T-helper 17 cell (primary cell): ENCODE measurements at places on chromosomes 7 and 10.
A peak's percentile ranks its signal among the peaks of the same experiment; 100 is the strongest.

GRCh38 chr7:135771961-135772638 is 23.5 kb upstream of the FAM180A start:
- no peak for DNase-seq

GRCh38 chr10:105351187-105351586 is 710.1 kb downstream of the SORCS3 start:
- DNase-seq = no peak

DNA sequence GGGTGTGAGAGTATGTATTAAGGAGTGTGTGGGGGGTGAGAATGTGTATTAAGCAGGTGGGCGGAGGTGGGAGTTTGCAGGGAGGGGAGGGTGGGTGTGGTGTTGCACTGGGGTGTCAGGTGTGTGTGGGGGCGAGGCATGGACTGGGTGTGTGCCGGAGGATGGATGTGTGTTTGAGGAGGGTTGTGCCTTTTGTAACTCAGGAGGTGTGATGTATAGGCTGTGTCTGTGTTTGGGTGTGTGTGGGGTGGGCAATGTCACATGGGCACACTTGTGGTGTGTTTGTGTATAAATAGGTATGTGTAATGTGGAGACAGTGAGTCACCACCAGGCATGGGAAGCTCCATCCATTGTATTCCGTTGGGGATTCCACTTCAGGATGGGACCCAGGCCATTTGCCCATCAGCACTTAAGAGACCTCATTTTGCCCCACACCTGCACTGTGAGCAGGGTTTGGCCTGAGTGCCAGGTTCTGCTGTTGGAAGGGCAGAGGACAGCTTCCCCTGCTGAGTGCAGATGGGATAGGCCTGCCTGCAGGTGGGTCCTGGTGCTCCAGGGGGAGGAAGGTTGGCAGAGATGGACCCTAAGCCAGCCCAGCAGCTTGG is 5.8 kb downstream of the UNC5B start:
- no peak for DNase-seq

DNA sequence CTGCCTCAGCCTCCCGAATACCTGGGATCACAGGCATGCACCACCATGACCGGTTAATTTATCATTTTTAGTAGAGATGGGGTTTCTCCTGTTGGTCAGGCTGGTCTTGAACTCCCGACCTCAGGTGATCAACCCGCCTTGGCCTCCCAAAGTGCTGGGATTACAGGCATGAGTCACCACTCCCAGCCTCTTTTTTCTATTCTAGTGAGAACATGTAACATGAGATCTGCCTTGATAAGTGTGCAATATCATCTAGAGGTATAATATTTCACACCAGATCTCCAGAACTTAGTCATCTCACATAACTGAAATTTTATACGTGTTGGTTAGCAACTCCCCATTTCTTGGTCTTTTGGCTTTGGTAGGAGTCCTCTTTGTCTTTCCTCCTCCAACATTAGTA is 656.9 kb downstream of the CNTNAP2 start:
- no peak for DNase-seq

GRCh38 chr7:147136352-147136751 is 1019.8 kb downstream of the CNTNAP2 start:
- DNase-seq = no peak

DNA sequence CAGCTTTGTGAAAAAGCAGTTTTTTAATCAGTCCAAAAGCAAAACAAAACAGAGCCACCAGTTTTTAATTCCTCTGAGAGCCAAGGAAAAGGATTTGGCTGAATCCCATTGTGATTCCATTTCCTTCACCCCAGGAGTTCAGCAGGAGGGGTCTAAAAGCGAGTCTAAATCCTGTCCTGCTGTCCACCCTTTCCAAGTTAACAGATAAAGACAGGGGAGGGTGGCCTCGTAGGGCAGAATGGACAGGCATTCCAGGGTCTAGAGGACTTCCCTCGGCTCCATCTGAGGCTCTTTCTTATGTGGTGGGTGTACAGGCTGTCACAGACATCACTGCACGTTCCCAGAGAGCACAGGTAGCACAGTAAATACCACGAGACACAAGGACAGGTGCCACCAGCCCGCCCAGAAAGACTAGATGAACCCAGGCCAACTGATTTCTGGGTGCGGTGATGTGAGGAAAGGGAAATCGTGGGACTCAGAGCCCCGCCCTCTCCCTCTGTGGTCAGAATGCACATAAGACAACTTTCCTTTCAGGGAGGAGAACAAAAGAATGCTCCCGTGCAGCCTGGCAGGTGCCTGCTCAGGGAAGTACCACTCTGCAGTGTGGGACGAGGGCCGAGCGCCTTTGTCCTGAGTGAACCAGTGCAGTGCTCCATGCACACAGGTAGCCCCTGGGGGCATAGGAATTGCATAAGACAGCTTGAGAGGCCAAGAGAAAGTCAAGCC is 119.7 kb downstream of the ABLIM1 start:
- peak; percentile 16 for DNase-seq

DNA sequence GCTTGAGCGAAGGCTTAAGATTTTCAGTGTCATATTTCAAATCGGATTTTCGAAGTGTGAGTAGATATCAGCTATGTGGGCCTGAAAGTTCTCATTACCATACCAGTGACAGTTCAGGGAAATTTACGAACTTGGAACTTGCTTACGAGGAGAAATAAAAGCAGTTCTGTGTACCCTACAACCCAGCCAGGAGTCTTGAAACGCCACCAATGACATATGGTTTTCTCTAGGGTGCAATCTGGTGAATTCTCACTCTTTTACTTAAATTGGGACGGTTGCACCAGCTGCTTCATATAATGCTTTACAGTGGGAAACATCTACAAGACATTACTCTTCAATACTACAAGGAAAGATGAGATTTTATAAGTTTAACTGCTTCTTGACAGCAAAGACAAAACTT is 253.6 kb upstream of the FOXK1 start:
- DNase-seq = no peak

DNA sequence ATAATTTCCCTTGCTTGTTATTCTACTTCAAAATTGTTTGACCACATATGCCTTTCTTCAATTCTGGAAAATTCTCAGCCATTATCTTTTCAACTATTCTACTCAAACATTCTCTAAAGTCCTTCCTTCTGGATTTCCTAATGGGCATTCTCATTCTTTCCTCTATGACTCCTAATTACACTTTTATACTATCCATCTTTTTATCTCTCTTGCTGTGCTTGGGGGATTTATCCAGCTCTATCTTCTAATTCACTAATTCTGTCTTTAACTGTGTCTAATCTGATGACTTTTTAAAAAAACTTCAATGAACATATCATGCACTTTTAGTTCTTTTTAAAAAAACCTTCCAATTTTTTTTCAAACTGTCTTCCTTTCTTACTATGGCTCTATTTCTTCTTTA is 38.4 kb downstream of the C10orf143 start:
- no peak for DNase-seq

DNA sequence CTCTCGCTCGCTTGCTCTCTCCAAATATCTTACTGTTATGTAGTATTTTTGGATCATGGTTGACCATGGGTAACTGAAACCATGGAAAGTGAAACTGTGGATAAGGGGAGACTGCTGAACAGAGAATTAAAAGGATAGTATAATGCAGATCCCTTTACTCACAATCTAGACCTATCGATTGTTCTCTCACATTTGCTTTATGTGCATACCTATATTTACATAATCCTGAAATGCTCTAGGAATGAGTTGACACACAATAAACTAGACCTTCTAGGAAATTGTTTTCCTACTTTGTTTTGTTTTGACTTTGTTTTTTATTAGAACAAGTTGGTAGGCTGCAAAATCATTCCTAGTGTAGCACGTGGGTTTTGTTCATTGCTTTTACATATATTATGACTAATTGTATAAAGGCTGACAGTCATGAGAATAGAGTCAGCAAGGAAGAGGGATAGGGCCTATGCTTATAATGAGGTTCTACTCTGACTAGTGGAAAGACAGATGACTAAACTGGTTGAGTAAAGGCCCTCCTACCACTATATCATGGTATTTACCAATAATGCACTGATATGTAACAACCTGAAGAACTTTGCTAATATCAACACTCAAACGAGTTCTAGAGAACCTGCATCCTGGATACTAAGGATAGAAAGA is 175.3 kb upstream of the TARP start:
- no peak for DNase-seq

GRCh38 chr7:80542398-80542797 is 30.5 kb upstream of the GNAT3 start:
- no peak for DNase-seq

DNA sequence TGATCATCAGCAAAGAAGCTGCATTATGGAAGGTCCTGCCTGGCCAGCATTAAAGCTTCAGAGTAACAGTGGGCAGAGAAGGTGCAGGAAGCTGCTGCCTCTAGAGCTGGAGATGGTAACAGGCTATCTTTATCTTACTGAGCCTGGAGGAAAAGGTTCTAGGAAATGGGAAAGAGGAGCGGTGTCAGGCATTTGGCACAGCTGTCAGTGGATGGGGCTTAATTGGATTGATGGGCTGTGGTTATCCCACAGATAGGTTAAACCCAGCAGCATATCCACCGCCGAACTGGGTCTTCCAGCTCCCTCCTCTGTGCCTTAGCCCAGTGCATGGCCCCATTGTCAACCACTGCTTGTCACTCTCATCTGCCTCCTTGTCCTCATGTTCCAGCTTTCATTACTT is 127.6 kb downstream of the CCNY start:
- DNase-seq = no peak

GRCh38 chr10:21715531-21716195 is 181.6 kb downstream of the MLLT10 start:
- DNase-seq = no peak

GRCh38 chr7:148645898-148646297 is 52.8 kb upstream of the CUL1 start:
- DNase-seq = no peak

- DNase-seq = no peak
These were observed 417.0 kb upstream of the PFKP start for GRCh38 chr10:2650328-2650727.

- no peak for DNase-seq
These were observed 202.7 kb downstream of the DIP2C start for GRCh38 chr10:486666-487322.

DNA sequence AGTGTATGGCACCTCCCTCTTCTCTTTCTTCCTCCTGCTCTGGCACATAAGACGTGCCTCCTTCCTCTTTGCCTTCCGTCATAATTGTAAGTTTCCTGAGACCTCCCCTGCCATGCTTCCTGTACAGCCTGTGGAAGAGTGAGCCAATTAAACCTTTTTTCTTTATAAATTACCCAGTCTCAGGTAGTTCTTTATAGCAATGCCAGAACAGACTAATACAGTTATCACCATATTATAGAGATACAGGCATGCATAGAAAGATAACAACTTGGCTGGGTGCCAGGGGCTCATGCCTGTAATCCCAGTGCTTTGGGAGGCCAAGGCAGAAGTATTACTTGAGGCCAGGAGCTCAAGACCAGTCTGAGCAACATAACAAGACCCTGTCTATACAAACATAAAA is 53.2 kb downstream of the GCC1 start:
- no peak for DNase-seq

- no peak for DNase-seq
These were observed 476.2 kb upstream of the FZD8 start for GRCh38 chr10:36118314-36118713.

DNA sequence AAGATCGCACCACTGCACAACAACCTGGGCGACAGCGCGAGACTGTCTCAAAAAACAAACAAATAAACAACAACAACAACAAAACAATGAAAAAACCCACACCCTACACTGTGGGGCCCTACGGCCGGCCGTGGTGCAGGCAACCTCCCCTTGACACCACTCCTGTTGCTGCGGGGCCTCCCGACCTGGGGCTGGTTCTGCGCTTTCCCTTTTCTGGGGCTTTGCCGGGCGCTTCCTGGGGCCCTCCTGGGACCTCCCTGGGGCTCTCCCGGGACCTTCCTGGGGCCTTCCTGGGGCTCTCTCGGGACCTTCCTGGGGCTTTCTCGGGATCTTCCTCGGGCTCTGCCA is 46.6 kb downstream of the INSIG1 start:
- DNase-seq = no peak

- no peak for DNase-seq
These were observed 2.8 kb downstream of the LZTS2 start for GRCh38 chr10:101002456-101002855.

- DNase-seq = no peak
These were observed 21.7 kb downstream of the DDIT4 start for GRCh38 chr10:72295330-72295910.

DNA sequence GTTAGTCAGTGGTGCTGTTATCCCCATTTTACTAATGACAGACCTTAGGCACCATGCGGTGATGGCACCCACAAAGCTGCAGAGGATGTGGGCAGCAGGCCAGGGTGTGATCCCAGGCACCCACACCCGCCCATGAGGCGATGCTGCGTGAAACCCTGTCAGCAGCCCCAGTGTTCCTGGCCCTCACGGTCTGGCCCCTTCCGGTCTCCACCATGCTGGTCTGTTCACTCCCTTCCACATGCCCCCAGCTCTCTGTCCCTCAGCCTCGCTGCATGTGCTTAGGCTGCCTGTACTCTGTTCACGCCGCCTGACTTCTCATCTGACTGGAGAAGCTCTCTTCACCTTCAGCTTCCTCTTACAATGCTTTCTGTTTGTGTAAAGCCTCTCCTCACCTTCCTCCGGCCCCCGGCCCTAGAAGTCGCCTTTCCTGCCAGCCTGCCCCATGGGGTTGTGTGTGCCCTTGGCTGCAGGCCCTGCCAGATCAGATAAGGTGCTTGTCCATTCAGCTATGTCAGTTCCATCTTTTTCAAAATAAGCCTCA is 17.6 kb upstream of the ORAI2 start:
- no peak for DNase-seq

- no peak for DNase-seq
These were observed 116.4 kb upstream of the ITGB1 start for GRCh38 chr10:33074443-33074842.

DNA sequence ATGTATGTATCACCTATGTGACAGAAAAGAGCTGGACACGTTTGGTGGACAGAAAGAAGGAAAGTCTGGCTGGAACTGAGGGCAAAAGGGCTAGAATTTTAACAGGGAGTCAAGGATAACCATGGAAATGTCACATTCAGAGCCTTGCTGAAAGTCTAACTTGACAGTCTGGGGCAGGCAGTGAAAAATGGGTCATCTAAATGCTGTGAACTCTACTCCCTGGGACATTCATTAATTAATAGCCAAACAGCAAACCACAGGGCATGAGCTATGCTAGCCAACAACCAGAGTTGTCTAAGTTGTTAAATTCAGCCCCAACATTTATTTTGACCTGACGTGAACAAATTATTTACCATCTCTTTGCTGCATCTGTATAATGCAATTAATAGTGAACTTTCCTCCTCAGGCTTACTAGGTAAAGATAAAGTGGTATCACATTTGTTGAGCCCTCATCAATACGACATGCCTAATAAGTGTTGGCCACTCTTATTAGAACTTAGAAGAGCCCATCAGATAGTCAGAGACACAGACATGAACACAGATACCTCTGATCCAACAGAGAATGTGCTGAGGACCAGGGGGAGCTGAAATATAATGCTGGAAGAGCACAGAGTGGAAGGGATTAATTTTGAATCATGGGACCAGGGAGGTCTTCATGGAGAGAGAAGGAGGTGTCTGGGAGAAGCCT is 109.9 kb downstream of the SORCS1 start:
- no peak for DNase-seq
